Stromal cell of bone marrow (primary cell): ENCODE measurements at places on chromosomes 7 and 10.

DNA sequence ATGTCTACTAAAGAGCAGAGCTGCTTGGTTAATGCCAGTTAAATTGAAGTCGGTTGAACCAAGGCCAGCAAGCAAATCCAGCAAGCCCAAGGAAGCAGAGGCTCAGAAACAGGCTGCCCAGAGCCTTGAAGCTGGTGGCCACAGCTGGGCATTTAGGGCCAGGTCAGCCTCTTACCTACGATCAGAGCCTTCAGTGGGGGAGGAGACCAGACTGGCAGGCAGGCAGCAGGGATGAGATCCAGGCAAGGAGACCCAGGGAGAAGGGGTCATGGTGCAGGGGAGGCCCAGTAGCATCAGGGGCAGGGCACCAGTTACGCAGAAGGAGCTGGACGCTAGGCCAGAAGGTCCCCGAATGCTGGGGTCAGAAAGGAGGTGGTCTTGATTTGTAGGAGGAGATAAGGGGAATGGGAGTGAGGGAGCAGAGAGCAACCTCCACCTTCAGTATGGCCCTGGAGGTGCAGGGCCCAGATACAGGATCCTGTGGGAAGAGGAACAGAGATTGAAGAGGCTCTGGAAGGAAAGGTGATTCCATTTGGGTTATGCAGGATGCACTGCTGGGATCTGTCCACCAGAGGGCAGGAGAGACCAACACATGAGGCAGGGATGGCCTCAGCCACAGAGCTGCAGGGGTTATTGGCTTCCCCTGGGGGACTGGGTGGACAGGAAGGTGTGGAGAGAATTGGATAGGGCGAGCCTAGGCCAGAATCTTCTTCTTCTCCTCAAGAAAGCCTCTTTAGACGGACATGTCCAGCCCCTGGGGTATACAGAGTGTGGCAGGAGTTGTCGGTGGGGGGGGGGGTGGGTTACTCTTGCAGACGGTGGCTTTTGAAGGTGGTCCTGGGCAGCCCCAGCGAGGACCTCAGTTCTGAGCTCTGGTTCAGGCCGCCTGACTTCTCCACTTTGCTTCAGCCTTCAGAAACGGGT, 132.6 kb upstream of the PODXL start:
- DNase-seq, result peak; percentile 22

- no peak for DNase-seq
Observed at GRCh38 chr10:78296785-78297184, 263.1 kb downstream of the RPS24 start.

GRCh38 chr7:33861947-33862346, 43.4 kb upstream of the BMPER start:
- DNase-seq, result no peak

DNA sequence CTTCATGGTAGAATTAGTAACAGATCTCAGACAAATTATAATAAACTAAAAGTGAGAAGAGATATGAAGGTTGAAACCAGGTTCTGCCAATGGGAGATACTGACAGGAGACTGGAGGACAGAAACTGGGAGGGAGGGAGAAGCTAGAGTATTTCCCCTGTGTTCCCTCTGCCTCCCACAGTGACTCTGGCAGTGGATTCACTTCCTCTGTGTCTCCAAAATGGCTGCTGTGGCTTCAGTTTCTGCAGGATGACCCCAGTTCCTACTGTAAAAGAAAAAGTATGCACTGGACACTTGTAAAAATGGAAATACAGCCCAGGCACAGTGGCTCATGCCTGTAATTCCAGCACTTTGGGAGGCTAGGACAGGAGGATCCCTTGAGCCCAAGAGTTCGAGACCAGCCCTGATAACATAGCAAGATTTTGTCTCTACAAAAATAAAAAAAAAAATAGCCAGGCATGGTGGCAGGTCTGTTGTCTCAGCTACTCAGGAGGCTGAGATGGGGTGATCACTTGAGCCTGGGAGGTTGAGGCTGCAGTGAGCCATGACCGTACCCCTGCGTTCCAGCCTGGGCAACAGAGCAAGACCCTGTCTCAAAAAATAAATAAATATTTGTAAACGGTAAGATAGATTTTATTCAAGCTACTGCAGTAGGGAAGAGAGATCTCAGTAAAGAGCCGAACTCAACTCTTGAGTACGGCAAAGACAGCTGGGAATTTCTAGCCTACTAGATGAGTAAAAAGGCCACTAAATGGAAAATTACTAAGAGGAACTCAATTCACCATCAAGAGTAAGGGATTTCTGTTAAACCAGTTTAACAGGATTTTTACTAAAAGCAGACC, 156.6 kb upstream of the TRIM24 start:
- DNase-seq, result no peak

DNA sequence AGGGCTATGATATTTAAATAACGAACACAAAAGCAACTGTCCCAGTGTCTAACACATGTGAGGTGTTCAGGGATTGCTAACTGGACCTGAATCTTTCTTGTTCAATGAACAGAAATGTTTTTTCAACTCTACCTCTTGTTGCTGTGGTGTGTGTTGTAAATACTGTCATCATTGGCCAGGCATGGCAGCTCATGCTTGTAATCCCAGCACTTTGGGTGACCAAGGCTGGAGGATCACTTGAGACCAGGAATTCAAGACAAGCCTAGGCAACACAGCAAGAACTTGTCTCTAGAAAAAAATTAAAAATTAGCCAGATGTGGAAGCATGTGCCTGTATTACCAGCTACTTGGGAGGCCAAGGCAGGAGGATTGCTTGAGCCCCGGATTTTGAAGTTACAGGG, 1250.9 kb downstream of the TYW1 start:
- DNase-seq, result no peak

- DNase-seq, result peak; percentile 31
Observed at GRCh38 chr10:87505366-87506111, 846 bp downstream of the MINPP1 start.

- no peak for DNase-seq
Observed at GRCh38 chr10:1550291-1550595, 187.1 kb downstream of the ADARB2 start.

DNA sequence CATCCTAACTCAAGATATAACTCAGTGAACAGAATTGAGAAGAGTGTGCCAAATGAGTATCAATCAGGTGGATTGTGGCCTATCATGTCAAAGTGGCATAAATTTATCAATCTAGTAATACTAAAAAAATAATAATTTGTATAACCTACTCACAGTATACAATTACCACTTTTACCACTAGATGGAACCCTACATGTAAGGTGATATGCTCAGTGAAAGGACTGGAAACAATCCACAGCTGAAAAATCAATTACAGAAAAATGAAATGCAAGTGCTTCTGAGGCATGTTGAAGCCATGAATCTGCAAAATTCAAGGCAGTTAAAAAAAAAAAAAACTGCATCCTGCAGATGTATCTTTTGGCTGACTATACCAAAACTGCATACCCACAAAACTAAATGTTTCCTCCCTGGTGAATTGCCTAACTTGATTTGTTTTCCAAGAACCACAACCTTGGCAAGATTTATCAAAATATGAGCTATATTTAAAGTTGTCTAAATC, 13.9 kb downstream of the ARHGAP19 start:
- DNase-seq, result peak; percentile 94

GRCh38 chr7:81155654-81156373, 237.0 kb upstream of the SEMA3C start:
- DNase-seq, result no peak

DNA sequence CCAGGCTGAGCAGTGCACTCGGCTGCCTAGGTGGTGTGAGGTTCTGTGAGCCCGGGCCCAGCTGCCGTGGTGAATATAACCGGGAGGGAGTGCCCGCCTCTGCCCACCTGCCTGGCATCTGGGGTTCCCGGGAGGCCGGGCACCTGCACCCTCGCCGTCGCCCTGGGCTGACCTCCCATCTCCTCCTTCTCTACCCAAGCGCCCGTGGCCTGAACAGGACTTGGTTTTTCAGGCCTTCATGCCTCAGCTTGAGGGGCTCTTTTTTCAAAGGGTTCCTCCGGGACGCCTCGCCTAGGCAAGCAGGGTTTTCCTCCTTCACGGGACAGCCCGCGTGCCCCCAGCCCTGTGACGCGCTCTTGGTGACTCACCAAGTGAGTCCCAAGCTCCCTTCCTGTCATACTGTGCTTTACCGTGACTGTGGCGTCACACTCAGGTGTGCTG, 9.9 kb downstream of the INPP5A start:
- DNase-seq, result no peak

GRCh38 chr10:32256613-32257437, 90.1 kb downstream of the EPC1 start:
- DNase-seq, result peak; percentile 19

DNA sequence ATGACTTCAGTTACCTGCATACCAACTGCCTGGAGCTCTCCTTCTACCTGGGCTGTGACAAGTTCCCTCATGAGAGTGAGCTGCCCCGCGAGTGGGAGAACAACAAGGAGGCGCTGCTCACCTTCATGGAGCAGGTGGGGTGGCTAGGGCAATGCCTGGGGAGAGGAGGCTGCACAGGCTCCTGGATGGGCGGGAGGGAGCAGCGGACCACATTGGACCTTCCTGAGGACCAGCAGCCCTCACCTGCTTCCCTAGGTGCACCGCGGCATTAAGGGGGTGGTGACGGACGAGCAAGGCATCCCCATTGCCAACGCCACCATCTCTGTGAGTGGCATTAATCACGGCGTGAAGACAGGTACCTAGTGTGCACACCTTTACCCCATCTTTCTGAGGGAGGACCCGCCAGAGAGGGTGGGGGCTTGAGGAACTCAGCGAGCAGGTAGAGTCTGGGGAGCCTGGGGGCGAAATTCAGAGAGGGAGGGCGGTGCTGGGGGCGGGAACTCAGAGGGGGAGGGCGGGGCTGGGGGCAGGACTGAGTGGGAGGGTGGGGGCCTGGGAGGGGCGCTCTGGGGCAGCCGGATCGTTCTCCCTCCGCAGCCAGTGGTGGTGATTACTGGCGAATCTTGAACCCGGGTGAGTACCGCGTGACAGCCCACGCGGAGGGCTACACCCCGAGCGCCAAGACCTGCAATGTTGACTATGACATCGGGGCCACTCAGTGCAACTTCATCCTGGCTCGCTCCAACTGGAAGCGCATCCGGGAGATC, 9.0 kb downstream of the AEBP1 start:
- no peak for DNase-seq

GRCh38 chr10:60399328-60399727, 9.7 kb upstream of the ANK3 start:
- no peak for DNase-seq

GRCh38 chr10:116674901-116675423, 54.2 kb downstream of the PNLIPRP2 start:
- DNase-seq, result no peak

DNA sequence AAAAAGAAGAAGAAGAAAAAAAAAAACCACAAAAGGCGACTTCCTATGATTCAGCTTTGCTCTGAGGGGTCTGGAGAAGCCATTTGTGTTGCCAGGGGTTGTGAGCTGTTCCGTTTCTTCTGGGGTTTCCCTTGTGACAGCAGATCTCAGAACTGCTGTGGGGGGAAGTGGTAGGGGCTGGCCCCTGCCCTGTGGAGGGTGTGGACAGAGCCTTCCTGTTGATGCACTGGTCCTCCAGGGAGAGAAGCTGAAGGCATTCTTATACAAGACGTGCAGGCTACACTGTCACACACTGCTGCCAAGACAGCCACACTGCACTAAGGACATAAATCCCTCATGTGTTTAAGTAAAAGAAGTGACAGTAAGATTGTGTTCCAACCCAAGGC, 17.3 kb upstream of the CSGALNACT2 start:
- no peak for DNase-seq

DNA sequence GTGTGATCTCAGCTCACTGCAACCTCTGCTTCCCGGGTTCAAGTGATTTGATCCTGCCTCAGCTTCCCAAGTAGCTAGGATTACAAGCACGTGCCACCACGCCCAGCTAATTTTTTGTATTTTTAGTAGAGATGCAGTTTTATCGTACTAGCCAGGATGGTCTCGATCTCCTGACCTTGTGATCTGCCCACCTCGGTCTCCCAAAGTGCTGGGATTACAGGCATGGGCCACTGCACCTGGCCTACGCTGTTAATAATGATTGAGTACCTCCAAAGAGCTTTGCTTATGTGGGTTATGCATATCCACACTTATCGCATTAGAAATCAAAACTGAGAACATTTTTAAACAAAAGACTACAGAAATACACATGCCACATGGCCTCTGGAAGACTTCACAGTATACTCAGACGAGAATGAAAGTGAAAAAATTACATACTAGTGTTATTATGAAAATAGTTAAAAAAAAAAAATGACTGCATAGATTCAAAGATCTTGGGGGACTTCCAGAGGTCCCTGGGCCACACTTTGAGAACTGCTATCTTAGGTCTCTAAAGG, 25.4 kb downstream of the RPP38 start:
- no peak for DNase-seq

DNA sequence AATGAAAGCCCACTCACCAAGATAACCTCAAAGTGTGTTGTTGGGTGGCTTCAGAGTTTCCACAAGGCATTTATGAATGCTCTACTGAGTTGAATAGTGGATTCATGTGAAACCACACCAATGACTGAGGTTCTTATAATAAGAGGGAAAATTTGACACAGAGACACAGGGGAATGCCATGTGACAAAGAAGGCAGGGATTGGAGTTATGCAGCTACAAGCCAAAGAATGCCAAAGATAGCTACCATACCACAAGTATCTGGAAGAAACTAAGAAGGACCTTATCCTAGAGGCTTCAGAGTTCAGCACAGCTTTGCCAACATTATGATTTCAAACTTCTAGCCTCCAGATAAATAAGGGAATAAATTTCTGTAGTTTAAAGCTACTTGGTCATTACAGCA, 68.0 kb upstream of the PCDH15 start:
- DNase-seq, result no peak

GRCh38 chr7:150947761-150948651, 30.1 kb downstream of the KCNH2 start:
- no peak for DNase-seq

DNA sequence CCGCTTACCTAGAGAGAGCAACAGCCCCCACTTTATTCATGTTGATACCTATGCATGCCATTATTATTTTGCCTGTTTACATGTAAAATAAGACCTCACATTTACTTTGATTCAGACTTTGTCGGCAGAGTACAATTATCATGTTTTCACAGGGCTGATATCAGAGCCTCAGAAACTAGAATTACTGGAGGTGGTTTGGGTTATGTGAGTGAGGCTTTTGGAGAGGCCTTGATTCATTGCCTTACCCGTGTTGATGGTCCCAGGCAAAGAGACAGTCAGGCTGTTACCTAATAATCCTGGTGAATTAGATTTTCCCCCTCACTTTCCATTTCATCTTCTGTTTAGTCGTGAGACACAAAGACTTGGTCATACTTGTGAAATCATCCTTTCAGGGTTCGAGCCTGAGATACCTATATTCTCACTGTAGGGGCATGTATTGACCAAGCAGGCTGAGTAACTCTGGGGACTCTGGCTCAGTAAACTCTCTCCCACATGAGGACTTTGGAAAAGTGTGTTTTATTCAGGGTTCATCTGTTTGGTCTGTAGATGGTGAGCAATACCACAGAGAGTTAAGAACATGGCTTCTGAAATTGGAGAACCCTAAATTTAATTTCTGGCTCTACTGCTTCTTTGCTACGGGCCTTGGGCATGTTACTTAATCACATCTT, 150.9 kb downstream of the CELF2 start:
- DNase-seq, result no peak

DNA sequence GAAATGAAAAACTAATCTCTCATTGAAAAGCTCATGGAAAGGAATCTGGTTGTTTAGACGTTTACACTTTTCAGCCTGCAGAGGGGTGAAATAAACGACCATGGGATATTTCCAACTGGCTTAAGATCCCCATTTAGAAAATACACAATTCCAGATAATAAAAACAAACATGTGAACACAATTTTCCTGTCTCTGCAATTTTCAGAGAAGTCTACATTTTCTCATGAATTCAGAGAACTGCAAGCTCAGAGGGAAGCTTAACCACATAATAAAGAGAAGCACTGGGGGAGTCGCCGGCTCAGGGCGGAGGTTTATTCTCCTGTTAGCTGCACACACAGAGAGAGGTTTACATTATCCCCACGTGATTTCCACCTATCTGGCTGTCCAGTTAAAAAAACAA, 215.2 kb downstream of the FANK1 start:
- DNase-seq, result no peak

GRCh38 chr7:2198206-2198605, 34.5 kb downstream of the MAD1L1 start:
- DNase-seq, result no peak
